ENCODE measurements at places on chromosomes 2 and 18.

- DNase-seq = no peak
Observed at GRCh38 chr2:229640636-229641035, 73.7 kb downstream of the DNER start.

- DNase-seq = no peak
Observed at GRCh38 chr2:186503827-186504606, 18.0 kb downstream of the ZC3H15 start.

DNA sequence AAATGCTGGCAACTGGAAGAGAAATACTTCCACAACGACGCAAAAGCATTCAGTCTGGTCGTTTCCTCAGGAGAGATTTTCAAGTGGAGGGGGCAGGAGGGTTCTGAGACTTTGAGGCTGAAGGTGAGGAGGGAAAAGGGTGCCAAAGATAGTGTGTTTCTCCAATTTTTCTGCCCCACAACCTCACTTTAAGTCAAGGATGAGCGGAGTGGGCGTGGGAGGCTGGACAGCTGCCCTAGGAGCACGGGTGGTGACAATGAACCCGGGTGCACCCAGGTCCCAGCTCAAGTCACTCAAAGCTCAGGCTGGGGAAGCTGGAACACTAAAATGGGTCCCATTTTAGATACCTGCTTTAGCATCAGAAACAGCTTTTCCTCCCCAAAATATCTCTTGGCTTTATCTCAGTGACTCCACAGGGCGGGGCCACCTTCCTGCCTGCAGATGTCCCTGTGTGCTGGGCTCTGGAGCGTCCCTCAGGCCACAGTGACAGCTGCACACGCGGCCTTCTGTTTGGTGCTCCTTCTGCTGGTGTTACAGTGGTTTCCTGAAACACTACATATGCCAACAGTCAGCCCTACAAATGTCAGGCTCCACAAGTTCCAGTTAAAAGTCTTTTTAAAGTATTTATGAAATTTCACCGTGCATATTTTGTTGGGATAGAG lies 1.4 kb upstream of the MBP start:
- no peak for DNase-seq

DNA sequence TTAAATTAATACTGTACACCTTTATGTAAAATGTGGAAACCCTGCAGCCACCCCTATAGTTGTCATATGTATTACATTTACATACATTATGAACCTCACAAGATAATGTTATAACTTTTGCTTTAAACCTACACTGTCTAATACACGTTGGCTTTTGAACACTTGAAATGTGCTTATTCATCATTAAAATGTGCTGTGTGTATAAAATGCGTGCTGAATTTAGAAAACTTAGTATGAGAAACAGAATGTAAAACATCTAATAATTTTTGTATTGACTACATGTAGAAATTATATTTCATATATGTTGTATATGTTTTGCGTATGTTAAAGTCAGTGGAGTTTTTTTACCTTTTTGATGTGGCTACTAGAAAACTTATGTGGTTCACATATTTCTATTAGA lies 68.8 kb downstream of the MAPRE2 start:
- DNase-seq = no peak

DNA sequence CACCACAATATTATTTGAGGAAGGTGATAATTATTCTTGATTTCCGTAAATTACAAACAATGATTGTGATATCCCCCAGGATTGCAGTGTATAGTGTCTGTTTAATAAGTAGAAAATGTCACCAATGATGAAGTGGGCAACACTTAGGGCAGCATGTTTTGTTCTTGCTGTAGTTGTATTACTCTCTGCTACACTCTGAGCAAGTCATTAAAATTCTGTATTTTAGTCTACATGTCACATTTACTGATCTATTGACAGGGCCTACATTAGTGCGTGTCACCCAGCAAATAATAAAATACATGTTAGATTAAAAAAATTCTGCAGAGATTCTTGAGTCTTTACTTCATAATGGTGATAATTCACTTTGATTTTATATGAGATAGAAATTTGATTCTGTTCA lies 247.6 kb downstream of the TMX3 start:
- DNase-seq = no peak

GRCh38 chr18:43414006-43414405 lies 136.7 kb upstream of the SYT4 start:
- DNase-seq = no peak

- no peak for DNase-seq
Observed at GRCh38 chr2:230358305-230358704, 31.3 kb downstream of the SP140L start.

DNA sequence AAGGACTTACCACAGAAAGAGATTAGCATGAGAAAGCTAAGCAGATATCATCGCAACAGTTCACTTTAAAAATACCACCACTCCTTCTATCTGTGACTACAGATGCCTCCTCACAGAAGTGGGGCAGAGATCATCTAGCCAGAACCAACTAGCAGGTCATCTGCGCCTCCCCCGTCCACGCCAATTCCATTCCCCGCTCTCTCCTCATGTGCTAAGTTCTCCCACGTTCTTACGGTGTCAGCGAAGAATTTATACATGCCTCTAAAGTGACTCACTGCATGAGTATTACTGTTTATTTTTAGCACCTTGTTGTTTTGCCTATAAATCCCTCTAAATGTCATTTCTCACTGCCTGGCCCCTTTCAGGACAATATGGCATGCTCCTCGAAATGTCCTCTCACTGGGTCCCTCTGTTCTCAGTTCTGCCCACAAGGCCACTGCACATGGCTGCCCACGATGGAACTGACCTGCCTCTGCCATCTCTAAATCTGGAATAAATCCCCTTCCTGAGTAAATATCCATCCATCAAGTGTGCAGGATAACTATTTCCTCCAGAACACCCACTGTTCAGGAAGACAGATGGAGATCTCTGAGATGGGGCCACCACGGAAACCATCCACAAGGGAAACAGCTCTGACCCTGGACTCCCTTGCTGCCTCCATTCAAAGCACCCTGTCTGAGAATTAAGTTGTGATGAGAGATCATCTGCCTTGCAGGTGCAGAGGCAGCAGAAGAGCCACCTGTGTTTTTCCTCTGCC lies 137.7 kb downstream of the IRS1 start:
- no peak for DNase-seq

DNA sequence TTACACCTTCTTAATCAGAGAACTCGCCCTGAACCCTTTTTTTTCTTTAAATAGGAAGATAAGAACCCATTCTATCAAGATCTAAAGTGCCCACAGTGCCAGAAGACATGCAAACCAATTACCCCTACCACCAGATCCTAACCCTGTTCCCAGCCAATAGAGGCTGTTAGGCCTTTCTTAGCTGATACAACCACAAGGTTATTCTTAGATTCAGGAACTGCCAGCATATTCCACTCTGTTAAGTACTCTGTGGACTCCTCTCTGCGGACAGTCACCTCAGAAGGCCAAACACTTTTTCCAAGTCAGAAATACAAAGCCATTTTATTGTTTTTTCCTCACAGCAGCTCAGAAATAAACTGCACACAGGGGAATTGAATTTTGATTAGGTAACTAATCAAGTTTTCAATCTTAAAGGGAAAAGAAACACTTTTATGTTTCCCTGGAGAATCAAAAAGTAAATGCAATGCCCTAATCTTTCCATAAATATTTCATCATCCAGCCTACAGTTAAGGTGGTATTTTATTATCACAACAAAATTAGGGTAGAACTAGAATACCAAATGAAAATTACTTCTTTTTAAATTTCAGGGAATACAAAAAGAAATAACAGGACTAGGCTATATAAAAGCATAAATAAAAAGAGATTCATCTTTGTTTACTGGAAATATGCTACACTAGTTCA lies 111.4 kb downstream of the NBAS start:
- no peak for DNase-seq

DNA sequence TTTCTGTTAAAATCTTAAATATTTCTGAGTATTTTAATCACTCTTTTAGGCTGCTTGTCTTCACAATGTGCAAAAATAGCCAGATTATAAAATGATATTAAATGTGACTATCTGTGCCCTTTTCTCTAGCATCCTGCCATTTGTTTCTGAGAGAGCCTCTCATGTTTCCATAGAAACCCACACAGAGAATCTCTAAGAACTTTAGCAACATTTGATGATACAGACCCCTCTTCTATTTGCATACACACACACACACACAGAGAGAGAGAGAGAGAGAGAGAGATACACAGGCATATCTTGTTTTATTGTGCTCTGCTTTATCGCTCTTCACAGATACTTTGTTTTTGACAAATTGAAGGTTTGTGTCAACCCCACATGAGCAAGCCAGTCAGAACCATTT lies 134.5 kb upstream of the DDX18 start:
- DNase-seq = no peak

- DNase-seq = no peak
Observed at GRCh38 chr2:31347319-31347718, 67.2 kb downstream of the XDH start.

DNA sequence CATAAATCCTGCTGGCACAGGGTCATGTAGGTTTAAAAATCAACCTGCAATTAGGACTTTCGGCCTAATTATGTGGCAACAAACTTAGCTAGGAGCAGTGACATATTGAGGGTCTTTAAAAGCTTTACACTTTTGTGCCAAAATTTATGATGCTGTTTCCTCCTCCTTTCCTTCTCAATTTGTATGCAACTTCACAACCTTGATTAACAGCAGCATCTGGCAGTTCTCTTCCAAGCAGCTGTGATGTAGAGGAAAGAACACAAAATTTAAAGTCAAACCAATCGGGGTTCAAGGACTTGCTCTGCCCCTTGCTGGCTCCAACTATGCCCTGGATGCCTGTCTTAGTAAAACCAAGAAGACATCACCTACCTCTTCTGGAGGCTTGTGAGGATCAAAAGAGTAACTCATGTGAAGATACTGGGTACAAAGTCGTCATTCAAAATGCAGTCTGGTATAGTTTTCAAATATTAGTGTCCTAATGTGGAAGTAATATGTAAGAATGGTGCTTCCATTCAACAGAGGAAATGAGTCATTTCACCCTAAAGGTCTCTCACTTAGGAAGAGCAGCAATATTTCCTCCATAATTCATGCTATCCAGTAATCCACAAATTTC lies 94.7 kb downstream of the ANKRD44 start:
- no peak for DNase-seq

GRCh38 chr2:43484323-43484930 lies 111.4 kb downstream of the THADA start:
- DNase-seq = no peak

- no peak for DNase-seq
Observed at GRCh38 chr2:127023504-127023903, 83.5 kb downstream of the BIN1 start.

DNA sequence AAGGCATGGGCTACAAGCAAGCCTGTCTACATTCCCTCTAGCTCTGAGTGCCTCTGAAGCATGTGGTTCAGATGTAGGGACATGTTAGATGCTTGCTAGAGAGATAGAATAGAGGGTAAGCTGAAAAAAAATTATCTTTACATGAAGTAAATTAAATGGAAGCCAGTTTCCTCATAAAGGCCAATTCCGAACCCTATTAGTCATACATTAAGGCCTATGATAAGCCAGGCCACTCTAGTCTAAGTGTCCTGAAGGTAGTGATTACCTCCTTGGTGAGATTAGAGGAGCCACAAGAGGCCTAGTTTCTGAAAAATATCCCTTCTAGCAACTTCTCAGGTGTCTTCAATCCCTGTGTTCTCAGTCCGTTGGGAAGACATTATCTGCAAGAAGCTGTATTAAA lies 72.4 kb upstream of the NPAS2 start:
- DNase-seq = no peak

DNA sequence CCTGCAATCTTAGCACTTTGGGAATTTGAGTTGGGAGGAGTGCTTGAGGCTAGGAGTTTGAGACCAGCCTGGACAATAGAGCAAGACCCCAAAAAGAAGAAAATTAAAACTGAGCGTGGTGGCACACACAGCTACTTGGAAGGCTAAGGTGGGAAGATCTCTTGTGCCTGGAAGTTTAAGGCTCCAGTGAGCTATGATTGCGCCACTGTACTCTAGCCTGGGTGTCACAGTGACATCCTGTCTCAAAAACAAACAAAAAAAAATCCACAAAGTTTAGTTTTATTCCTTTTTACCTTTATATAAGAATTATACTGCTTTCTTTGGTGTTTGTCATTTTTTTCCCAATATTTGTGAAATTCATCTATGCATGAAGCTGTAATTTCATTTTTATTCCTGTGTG lies 20.3 kb downstream of the SLC39A10 start:
- no peak for DNase-seq

DNA sequence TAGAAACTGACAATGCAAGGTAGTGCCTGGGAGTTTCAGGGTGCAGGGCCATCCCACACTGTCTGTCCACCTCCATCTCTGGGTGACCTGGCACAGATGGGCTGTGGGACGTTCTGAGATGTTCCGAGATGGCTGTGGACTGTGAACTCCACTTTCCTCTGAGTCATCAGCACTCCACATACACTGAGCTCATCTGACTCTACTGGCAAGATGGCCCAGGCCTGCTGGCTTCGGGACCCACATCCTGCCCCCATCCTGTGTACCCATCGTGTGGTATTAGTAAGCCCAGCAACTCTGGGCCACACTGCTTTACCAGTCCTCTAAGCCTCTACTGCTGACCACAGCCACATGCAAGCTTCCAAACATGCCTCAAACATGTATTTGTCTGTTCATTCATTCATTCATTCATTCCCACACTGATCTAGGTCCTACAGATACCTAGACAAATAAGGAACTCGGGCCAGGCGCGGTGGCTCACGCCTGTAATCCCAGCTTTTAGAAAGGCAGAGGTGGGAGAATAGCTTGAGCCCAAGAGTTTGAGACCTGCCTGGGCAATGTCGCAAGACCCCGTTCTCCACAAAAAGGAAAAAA lies 124.8 kb upstream of the CXCR4 start:
- no peak for DNase-seq

DNA sequence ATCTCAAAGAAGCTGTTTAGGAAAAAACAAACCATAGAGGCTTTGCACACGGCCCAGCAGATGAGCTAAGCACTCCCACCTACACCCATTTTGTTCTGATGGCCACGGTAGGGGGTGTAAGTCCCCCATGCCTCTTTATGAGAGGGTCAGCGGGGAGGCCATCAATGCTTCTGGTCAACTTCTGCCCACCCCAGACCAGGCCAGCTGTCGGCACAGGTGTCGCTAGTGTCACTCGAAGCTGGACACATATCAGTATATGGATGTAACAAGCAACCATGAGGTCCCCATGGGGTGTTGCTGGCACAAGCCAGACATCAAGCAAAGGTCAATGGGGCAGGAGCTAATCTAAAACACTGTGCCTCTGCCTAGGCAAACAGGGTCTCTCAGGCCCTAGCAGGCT lies 23.7 kb upstream of the SLC35F6 start:
- no peak for DNase-seq

DNA sequence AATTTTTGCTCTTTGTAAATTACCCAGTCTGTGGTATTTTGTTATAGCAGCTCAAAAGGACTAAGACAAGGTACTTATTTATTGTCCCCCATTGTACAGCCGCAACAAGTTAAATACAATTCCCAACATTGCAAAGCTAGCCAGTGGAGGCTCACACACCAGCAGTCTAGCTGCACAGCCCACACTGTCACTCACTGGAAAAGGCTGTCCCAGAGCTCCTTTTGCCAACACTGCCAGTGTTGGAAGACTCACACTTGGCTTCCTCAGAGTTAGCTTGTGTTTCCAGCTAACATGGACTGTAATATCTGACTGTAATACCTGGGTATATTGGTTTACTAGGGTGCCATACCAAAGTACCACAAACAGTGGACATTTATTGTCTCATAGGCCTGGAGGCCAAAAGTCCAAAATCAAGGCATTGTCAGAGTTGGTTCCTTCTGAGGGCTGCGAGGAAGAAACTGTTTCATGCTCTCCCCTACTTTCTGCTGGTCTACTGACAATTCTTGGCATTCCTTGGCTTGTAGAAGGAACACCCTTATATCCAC lies 6.6 kb upstream of the DYM start:
- no peak for DNase-seq

- no peak for DNase-seq
Observed at GRCh38 chr2:45904946-45905631, 253.6 kb downstream of the PRKCE start.

- no peak for DNase-seq
Observed at GRCh38 chr2:1676913-1677820, 67.1 kb downstream of the PXDN start.

Data from activated T-cell treated with anti-CD3 and anti-CD28 coated beads for 1 hour (primary cell).